Activated naive CD4-positive, alpha-beta T cell treated with anti-CD3 and anti-CD28 coated beads, Interleukin-2, amount 50 U/mL, for 16 hours (primary cell): ENCODE measurements at places on chromosomes 16 and 17.

DNA sequence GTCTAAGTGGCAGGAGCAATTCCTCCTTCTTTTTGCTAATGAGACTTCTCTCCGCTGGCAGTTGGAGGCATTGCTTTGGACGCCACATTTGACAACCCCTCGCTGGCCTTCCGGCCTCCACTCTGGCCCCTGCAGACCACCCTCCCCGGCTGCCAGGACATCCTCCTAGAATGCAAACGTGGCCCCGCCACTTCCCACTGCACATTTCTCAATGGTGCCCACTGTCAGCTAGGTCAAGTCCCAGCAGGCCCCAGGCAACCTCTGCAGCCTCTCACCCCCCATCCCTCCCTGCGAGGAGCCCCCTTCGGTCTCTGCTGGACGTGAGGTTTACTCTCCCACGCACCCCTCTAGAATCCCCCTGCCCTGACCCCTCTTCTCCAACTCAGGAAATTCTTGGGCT is 250.3 kb downstream of the FOXL1 start:
- no peak for DNase-seq

- no peak for DNase-seq
Observed at GRCh38 chr17:42893359-42893758, 7.2 kb upstream of the G6PC1 start.

DNA sequence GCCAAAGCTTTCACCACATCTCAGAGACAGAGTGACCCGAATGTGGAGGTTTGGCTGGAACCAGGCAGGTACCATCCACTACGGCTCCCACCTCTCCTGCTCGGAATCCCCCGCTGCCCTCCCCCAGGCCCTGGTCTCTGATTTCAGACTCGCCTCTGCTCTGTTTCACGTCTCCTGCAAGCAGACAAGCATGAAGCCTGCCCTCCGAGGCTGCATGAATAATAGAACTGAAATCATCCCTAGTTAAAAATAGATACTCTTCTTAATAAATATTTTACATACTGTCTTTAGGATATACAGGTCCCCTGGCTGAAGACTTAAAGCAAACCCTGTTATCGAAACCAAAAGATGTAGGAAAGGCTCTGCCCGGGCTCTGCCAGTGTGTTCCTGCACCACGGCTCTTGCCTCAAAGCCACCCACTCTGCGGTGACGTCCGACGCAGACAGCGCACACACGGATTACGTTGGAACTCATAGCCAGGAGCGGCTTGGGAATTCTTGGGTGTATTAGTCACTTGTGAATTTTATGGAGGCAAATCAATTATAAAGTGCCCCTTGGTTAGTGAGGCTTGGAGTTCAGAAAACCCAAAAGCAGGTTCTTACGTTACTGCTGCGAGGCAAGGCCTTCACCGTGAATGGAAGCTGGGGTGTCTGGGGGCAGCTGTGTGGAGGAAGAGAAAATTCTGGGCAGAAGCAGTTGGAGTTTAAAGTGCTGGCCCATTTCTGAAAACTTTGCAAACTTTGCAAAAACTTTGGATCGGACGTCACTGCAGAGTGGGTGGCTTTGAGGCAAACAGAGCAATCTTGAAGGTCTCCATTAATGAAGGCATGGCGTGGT is 25.6 kb upstream of the NPTX1 start:
- no peak for DNase-seq

- peak; percentile 20 for DNase-seq
Observed at GRCh38 chr16:22232277-22233036, 26.4 kb downstream of the EEF2K start.

- DNase-seq = no peak
Observed at GRCh38 chr17:77478899-77479298, 338.1 kb downstream of the SEC14L1 start.

DNA sequence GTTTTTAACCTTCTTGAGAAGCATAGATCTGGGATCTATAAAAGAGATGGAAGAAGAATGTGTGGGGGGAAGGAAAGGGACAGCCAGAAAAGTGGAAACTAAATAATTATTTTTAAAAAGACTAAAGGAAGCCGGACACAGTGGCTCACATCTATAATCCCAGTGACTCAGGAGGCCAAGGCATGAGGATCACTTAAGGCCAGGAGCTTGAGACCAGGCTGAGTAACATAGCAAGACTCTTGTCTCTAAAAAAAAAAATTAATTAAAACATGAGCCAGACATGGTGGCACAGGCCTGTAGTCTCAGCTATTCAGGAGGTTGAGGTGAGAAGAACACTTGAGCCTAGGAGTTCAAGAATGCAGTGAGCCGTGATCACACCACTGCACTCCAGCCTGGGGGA is 335.1 kb downstream of the GRIN2A start:
- no peak for DNase-seq

GRCh38 chr17:63961355-63962212 is 11.1 kb downstream of the SCN4A start:
- DNase-seq = peak; percentile 27

GRCh38 chr17:35679007-35679682 is 52.3 kb upstream of the RASL10B start:
- no peak for DNase-seq

DNA sequence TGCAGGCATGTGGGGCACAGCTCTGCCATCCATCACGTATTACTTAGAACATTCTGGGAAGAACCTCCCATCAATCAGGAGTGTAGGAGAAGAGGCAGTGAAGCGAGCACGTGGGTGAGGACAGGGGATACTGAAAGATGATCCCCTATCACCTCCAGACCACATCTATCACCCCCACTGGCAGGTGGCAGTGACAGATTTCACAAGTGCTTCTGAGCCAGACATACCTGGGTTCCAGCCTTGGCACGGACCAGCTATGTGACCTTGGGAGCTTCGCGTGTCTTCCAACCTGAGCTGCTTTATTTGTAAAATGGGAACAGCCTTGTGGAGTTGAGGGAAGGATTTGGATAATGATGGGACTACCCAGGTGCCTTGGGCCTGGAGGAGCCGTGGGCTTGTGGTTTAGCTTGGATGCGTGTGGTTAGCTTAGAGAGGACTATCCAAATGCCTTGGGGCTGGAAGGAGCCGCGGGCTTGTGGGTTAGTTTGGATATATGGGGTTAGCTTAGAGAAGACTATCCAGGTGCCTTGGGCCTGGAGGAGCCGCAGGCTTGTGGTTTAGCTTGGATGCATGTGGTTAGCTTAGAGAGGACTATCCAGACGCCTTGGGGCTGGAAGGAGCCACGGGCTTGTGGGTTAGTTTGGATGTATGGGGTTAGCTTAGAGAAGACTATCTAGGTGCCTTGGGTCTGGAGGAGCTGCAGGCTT is 206.4 kb downstream of the ENGASE start:
- DNase-seq = no peak
